ENCODE measurements at places on chromosomes 4 and X.

- H3K36me3 ChIP-seq, result no peaks in the 10 kb centered on the region
- no peaks in the 10 kb centered on the region for H3K27me3 ChIP-seq
- no peak for DNase-seq
- H3K27ac ChIP-seq, result no peak overlapping the region
- no peaks in the 10 kb centered on the region for H3K4me1 ChIP-seq
- no peak overlapping the region for H3K4me3 ChIP-seq
Observed at GRCh38 chr4:19158107-19158809, 1093.4 kb upstream of the SLIT2 start.

- no peaks in the 10 kb centered on the region for H3K36me3 ChIP-seq
- no peaks in the 10 kb centered on the region for H3K4me1 ChIP-seq
- no peak overlapping the region for H3K27ac ChIP-seq
- no peak overlapping the region for H3K4me3 ChIP-seq
- no peak for DNase-seq
Observed at GRCh38 chrX:65921363-65921762, 118.5 kb downstream of the VSIG4 start.

DNA sequence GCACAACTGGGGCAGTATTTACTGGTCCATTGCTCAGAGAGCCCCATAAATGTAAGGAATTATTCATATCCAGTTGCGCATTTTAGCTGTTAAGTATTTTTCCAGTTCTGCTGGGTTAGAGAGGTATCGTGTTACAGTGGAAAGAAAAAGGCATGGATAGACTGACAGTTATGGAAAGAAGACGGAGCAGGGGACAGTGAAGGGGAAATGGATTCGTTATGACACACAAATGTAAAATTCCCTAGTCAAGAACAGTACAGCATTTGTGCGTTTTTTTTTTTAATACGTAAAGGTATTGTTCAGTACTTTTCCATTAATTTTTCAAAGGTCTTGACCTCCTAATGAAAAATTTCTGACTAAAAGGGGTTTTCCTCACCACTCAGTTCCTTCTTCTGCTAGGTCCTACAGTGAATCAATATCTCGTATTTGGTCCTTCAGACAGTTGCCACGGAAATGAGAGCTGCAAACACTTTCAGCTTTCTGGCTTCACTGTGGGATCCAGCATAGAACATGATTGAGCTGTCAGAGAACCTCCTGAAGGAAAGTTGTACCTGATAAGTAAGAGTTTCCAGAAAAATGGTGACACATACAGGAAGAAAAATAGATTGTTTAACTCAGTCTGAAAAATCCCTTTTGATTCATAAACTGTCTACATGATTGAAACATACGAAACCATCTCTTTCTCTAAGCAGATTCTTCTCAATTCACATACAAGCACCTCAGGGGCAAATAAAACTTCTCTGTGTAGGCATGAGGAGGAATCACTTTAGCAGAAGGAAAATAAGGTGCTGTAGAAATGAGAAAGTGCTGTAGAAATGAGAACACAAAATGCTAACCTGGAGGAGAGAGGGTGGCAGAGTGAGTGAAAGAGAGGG, 21.8 kb upstream of the BBS12 start:
- H3K4me3 ChIP-seq, result no peak overlapping the region
- H3K27me3 ChIP-seq, result no peaks in the 10 kb centered on the region
- H3K36me3 ChIP-seq, result no peaks in the 10 kb centered on the region
- no peak overlapping the region for H3K27ac ChIP-seq
- no peaks in the 10 kb centered on the region for H3K4me1 ChIP-seq

GRCh38 chr4:20042769-20043168, 208.9 kb upstream of the SLIT2 start:
- H3K27ac ChIP-seq, result no peak overlapping the region
- no peaks in the 10 kb centered on the region for H3K27me3 ChIP-seq
- no peaks in the 10 kb centered on the region for H3K4me1 ChIP-seq
- no peak overlapping the region for H3K4me3 ChIP-seq
- no peaks in the 10 kb centered on the region for H3K36me3 ChIP-seq

DNA sequence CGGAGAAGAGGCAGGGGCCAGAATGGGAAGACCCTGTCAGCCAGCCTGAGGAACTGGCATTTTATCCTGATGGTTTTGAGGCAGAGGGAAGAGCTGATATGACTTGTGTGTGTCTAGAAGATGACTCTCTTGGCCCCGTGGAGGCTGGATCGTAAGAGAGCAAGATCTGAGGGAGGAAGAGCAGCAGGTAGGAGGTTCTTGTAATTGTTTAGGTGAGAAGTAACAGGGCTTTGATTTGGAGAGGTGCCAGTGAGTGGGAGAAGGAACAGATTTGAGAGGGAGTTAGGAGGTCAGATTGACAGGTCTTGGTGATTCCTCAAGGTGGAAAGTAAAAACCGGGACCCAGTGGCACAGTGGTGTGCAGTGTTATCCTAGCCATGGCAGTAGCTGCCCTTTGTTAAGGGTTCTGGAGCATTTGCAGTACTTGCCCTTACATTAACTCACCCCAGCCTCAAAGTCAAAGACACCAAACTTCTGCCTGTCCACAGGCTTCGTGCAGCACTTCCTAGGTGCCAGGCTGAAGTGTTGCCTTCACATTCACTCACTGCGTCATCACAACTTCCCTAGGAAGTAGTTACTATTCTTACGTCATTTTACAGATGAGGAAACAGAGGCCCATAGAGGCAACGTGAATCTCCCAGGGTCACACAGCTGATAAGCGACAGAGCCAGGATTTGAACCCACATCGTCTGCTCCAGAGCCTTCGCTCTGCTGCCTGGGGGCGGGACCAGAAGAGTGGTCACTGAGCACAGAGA, 23.7 kb downstream of the RTL5 start:
- no peaks in the 10 kb centered on the region for H3K4me1 ChIP-seq
- no peak for DNase-seq
- no peak overlapping the region for H3K27ac ChIP-seq
- no peaks in the 10 kb centered on the region for H3K27me3 ChIP-seq
- no peak overlapping the region for H3K4me3 ChIP-seq
- no peaks in the 10 kb centered on the region for H3K36me3 ChIP-seq

DNA sequence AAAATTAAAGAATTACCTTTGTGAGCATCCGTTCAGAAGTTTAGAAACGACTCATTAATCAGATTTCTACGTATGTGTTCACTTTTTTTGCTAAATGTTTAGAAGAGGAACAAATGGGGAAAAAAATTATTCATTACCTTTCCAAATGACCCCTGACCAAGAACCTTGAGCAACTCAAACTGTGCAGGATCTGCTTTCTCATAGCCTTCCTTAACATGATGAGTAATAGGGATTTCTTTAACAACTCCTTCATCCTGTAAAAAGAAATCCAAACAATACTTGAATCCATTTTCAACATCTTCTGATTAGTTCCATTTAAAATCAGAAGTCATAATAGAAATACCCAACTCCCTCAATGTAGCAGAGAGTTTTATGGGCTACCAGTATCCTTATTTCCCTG, 32.1 kb downstream of the RPS6KA6 start:
- H3K27ac ChIP-seq, result no peak overlapping the region
- no peaks in the 10 kb centered on the region for H3K27me3 ChIP-seq
- H3K4me1 ChIP-seq, result no peaks in the 10 kb centered on the region
- DNase-seq, result no peak

DNA sequence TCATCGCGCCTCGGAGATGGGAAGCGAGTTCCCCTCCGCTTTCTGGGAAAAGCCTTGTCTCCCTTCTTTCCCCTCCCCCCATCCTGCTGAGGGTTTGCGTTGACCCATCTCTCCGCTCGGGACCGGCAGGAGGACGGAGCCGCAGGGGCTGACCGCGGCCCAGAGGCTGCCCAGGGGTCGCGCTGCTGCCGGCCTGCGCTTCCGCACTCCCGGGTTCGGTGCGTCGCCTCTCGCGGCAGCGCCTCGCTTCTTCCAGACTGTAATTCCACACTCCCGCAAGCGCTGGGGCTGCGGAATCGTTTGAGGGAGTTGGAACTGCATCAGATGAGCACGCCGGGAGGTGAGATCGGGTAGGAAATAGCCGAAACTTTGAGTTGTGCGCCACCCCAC, 88.3 kb downstream of the BCOR start:
- H3K36me3 ChIP-seq, result no peaks in the 10 kb centered on the region
- H3K27me3 ChIP-seq, result no peaks in the 10 kb centered on the region
- H3K27ac ChIP-seq, result no peak overlapping the region

DNA sequence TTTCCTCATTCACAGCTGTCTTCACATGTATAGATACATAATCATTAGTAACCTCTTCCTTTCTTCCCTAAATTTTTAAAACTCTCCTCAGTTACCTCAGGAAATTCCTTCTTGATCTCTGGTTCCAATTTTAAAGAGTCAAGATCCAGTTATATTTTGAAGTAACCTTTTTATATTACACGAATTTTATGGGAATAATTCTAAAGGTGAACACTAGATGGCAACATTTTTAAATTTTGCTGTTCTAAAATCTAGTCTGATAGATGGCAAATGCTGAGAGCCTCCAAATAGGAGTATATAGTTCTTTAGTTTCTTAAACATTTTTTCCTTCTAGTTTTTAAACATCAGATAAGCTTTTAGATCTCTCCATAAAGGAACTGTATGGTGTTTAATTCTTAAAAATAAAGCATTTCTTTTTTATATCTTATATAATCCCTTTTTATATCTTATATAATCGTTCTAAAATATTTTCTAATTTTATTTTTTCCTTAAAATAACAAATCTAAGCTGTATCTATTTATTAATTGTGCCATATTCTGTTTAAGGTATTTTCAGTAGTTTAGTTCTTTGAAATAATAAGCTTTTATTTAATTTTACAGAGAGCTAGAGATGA, 37.9 kb upstream of the PAPSS1 start:
- peak; percentile 28 for DNase-seq
- H3K36me3 ChIP-seq, result no peaks in the 10 kb centered on the region
- no peak overlapping the region for H3K4me3 ChIP-seq
- H3K27me3 ChIP-seq, result no peaks in the 10 kb centered on the region

- H3K4me3 ChIP-seq, result no peak overlapping the region
- no peaks in the 10 kb centered on the region for H3K4me1 ChIP-seq
- peak; percentile 44 for DNase-seq
- no peaks in the 10 kb centered on the region for H3K36me3 ChIP-seq
- no peaks in the 10 kb centered on the region for H3K27me3 ChIP-seq
Observed at GRCh38 chr4:42824278-42824977, 68.1 kb upstream of the GRXCR1 start.

GRCh38 chr4:132001542-132001941, 1147.6 kb upstream of the PCDH10 start:
- no peak overlapping the region for H3K4me3 ChIP-seq
- no peaks in the 10 kb centered on the region for H3K4me1 ChIP-seq
- H3K36me3 ChIP-seq, result no peaks in the 10 kb centered on the region
- no peaks in the 10 kb centered on the region for H3K27me3 ChIP-seq
- DNase-seq, result no peak

GRCh38 chr4:136865526-136865925, 666.8 kb downstream of the PCDH18 start:
- H3K27ac ChIP-seq, result no peak overlapping the region
- no peaks in the 10 kb centered on the region for H3K4me1 ChIP-seq

GRCh38 chrX:76183289-76184049, 10.6 kb downstream of the PBDC1 start:
- peaks cover 44% of the 10 kb centered on the region for H3K4me1 ChIP-seq
- peak overlapping the region; percentile 55 for H3K27ac ChIP-seq
- H3K4me3 ChIP-seq, result no peak overlapping the region
- H3K27me3 ChIP-seq, result no peaks in the 10 kb centered on the region
- peak; percentile 59 for DNase-seq

GRCh38 chr4:3524920-3525319, 7.3 kb downstream of the LRPAP1 start:
- H3K27ac ChIP-seq, result no peak overlapping the region
- H3K4me3 ChIP-seq, result no peak overlapping the region
- H3K36me3 ChIP-seq, result peaks cover 45% of the 10 kb centered on the region
- H3K4me1 ChIP-seq, result peaks cover 7% of the 10 kb centered on the region
- DNase-seq, result no peak

- peaks cover 16% of the 10 kb centered on the region for H3K4me1 ChIP-seq
- H3K27me3 ChIP-seq, result no peaks in the 10 kb centered on the region
- H3K27ac ChIP-seq, result no peak overlapping the region
- no peaks in the 10 kb centered on the region for H3K36me3 ChIP-seq
Observed at GRCh38 chr4:38788317-38788716, 5.5 kb upstream of the TLR10 start.

DNA sequence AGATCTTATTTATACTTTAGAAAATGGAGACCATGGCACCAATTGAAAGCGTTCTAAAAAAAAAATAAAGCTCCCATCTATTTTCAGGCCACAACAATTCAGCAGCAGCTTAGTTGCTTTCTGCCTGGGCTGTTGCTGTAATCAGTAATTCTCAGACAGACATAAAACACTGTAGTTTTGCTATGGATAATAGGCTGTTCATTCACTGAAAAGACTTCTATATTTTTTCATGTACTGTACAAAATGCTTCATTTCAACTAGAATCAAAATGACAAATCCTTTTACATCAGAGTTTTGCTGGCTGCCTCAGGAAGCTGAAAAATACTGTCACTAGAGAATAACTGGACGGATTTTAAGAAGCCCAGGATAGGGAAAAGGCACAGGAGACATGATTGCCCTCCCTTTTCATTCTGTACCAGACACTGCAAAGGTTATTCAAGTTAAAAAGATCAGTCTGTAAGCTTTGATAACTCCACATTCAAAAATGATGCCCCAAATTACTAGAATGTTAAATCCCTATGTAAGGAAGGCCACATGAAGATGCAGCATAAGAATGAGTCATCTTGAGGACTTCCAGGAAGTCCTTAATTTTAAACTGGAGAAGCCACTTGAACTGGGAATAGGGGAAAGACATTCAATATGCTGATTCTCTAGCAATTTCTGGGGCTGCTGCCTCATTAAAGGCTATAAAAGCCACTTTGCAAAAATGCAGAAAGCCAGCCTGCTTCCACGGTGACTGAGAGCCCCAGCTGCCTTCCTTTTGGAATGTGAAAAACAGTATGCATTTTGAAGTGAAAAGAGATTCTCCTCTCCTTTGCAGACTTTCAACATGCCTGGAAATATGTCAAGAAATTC, 403.2 kb upstream of the RASGEF1B start:
- DNase-seq, result no peak
- no peak overlapping the region for H3K4me3 ChIP-seq
- H3K27ac ChIP-seq, result no peak overlapping the region
- H3K4me1 ChIP-seq, result no peaks in the 10 kb centered on the region
- no peaks in the 10 kb centered on the region for H3K36me3 ChIP-seq
- H3K27me3 ChIP-seq, result no peaks in the 10 kb centered on the region

DNA sequence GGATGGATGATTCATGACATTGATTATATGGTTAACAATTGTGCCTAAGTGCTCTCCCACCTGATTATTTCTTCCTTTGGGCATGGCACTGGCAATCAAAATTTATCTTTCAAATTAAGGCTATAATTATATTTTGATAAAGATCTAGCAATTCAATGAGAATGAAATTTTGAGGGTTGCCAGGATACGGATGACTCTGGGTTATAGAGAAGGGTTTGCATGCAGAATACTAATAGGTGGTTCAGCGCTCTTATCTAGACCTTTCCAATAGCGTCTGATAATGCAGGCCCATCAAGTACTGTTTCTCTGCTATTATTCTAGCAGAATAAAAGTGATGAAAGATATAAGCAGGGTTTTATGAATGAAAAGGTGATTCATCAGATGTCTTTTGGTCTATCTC, 74.9 kb upstream of the SCML1 start:
- H3K4me3 ChIP-seq, result no peak overlapping the region
- no peak for DNase-seq
- no peak overlapping the region for H3K27ac ChIP-seq
- H3K36me3 ChIP-seq, result no peaks in the 10 kb centered on the region

- no peaks in the 10 kb centered on the region for H3K27me3 ChIP-seq
- no peak for DNase-seq
- H3K36me3 ChIP-seq, result no peaks in the 10 kb centered on the region
Observed at GRCh38 chrX:125291124-125291523, 28.5 kb upstream of the TEX13C start.

Measured in HepG2 (cell line).